ENCODE measurements at places on chromosomes 12 and 14. TPM values are rescaled to one million over a fixed set of nuclear protein-coding genes. Genes with fewer than 3 reads are reported as not detected.

Gene CMA1
- not detected for polyA plus RNA-seq

Gene PRH2
- polyA plus RNA-seq = not detected

Gene SOAT2
- polyA plus RNA-seq = 0.28 TPM

Gene SMIM41
- 1.5 TPM for polyA plus RNA-seq

Gene TAS2R42
- not detected for polyA plus RNA-seq

Gene SPATS2
- polyA plus RNA-seq = 8.0 TPM

Gene SDS
- polyA plus RNA-seq = 0.25 TPM

Gene CFAP73
- polyA plus RNA-seq = 0.70 TPM

Gene EP400
- 5.2 TPM for polyA plus RNA-seq

Gene MMP19
- 2.7 TPM for polyA plus RNA-seq

Gene AMDHD1
- not detected for polyA plus RNA-seq

Gene ALKBH1
- polyA plus RNA-seq = 6.0 TPM

Gene CCDC196
- polyA plus RNA-seq = not detected

Gene ZCRB1
- polyA plus RNA-seq = 97.5 TPM

Gene SYNDIG1L
- not detected for polyA plus RNA-seq

Gene SLC38A4
- polyA plus RNA-seq = 0.12 TPM

Gene INHBC
- not detected for polyA plus RNA-seq

Gene STRAP
- 103 TPM for polyA plus RNA-seq

Gene TMEM260
- 2.9 TPM for polyA plus RNA-seq

Gene DRAM1
- polyA plus RNA-seq = 16.3 TPM

Gene DEGS2
- 7.7 TPM for polyA plus RNA-seq

Gene GDF11
- 3.5 TPM for polyA plus RNA-seq

Gene LIMA1
- 33.7 TPM for polyA plus RNA-seq

Gene STXBP6
- 16.8 TPM for polyA plus RNA-seq

Gene TBX5
- polyA plus RNA-seq = not detected

Gene USP44
- polyA plus RNA-seq = 0.61 TPM

Gene RTL1
- not detected for polyA plus RNA-seq

Gene SDR9C7
- polyA plus RNA-seq = 0.50 TPM

Gene NRIP2
- 0.31 TPM for polyA plus RNA-seq

Gene DNAJC22
- polyA plus RNA-seq = 1.6 TPM

Gene MRPL52
- 134 TPM for polyA plus RNA-seq

Data from stomach (tissue), 19 donors.